ENCODE measurements at places on chromosomes 12 and 14.

DNA sequence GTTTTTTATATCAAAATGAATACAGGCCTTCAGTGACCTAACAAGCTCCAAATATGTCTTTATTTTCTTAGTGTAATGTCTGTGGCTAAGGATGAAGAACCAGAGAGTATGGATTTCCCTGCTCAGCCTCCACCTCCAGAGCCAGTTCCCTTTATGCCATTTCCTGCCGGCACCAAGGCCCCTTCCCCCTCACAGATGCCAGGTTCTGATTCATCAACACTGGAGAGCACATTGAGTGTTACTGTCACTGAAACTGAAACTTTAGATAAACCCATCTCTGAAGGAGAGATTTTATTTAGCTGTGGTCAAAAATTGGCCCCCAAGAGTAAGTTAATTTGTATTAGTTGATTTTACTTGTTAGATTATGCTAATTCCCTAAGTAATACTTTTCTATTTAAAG is 61.0 kb downstream of the KIAA0586 start:
- peak; percentile 44 for DNase-seq

GRCh38 chr12:3805077-3805476 is 52.2 kb upstream of the CRACR2A start:
- DNase-seq: no peak

DNA sequence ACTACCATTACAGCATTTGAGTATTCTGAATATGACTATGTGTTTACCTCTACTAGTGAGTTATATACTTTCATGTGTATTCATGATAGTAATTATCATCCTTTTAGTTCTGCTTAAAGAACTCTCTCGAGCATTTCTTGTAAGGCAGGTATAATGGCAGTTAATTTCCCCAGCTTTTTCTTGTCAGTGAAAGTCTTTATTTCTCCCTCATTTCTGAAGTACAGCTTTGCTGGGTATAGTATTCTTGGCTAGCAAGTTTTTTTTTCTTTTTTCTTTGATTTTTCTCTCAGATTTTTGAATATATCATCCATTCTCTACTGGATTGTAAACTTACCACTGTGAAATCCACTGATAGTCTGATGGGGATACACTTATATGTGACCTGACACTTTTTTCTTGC is 165.9 kb upstream of the ARHGAP5 start:
- no peak for DNase-seq

DNA sequence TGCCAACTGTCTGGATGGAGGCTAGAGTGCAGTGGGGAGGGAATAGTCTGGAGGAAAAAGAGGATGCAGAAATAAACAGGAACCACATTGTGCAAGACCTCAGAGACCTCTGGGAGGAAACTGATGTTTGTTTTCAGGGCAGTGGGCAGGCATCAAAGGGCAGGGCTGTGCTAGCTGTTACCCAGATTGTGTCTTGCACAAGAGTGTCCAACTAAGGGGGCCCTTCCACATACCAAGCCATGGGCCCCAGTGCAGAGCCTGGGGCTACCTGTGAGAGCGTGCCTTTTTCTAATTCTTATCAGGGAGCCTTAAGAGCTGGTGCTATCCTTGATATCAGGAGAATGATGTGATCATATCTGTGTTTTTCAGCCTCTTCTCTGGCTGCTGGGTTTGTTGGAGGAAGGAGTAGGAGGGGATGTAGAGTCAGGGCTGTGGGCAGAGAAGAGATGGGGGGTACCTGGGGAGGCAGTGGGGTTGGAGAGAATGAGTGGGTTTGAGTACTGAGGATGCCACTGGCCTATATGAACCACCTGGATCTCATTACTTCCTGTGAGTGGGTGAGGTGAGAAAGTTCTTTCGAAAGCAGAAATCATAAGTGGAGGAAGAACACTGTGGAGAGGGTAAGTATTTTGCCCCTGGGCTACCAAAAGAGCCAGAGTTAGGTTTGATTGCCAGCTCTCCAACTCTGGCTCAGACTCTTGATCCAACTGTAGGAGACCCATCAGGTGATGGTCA is 259.2 kb upstream of the CRY1 start:
- DNase-seq: peak; percentile 23

- no peak for DNase-seq
Observed at GRCh38 chr12:53871367-53871766, 67.3 kb upstream of the HOXC13 start.

GRCh38 chr12:127268213-127268612 is 998.8 kb upstream of the TMEM132C start:
- no peak for DNase-seq

- DNase-seq: peak; percentile 66
Observed at GRCh38 chr12:98002887-98003493, 512.4 kb upstream of the TMPO start.

- DNase-seq: no peak
Observed at GRCh38 chr12:133129368-133130037, 571 bp downstream of the ZNF891 start.

DNA sequence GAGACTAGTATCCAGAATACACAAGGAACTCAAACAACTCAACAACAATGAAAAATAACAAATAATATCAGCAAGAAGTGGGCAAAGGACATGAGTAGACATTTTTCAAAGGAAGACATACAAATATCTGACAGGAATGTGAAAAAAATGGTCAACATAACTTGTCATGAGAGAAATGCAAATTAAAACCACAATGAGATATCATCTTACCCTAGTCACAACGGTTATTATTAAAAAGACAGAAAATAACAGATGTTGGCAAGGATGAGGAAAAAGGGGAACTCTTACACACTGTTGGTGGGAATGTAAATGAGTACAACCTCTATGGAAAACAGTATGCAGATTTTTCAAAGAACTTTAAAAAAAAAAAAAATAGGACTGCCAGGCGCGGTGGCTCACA is 20.4 kb downstream of the VWF start:
- DNase-seq: peak; percentile 70

DNA sequence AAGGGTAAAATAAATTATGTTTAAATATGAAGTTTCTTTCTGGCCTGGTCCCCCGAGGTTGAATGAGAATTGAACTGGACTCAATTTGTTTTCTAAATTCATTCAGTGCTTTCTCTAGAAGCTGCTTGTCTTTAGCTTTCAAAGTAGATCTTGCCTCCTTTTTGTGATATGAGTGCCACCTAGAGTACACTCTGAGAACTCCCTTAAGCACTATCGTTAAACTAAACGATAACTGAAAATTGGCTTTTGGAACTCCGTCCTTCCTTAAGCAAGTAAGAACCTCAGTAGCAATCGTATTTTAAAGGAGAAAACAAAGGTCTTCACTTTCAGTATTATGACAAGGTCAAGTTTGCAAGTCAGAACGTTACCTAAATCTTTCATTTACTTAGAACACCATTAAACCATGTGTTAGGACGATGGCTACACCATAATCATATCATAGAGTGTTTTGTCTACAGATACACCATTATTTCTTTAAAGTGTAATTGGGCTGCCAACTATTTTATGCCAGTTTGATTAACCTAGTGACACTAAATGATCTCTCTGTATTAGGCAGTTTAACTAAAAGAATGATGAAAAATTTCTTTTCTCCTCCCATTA is 364.8 kb downstream of the SNAPC1 start:
- peak; percentile 69 for DNase-seq

- no peak for DNase-seq
Observed at GRCh38 chr14:56131865-56132833, 13.9 kb downstream of the PELI2 start.

GRCh38 chr12:130011611-130012385 is 108.0 kb upstream of the TMEM132D start:
- DNase-seq: no peak

DNA sequence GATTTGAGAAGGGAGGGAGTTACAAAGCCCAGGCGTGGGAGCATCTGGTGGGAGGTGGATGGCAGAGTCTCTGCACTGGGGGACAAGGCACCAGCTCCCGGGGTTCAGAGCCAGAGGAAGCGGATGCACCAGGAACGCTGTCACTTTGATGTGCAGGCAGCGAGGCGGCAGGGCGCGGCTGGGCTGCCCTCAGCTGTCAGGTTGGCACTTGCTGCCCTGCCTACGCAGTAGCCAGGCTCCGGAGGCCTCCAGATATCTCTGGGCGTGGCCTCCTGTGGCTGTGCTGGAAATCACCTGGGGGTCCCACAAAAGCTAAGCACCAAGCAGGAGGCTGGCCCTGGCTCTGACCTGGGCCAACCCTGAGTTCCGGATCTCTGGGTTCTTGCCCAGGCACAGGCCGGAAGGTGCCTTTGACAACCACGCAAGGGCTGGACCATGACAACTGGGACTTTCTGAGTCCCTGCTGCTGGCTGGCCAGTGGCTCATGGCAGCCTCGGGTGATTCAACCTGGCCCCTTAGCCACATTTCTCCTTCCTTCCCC is 62.1 kb upstream of the MAP1LC3B2 start:
- no peak for DNase-seq

- no peak for DNase-seq
Observed at GRCh38 chr14:80055226-80055625, 156.1 kb downstream of the DIO2 start.

GRCh38 chr12:42691991-42692557 is 102.5 kb upstream of the PRICKLE1 start:
- DNase-seq: no peak

GRCh38 chr14:21248338-21248737 is 20.9 kb downstream of the HNRNPC start:
- DNase-seq: no peak

- peak; percentile 38 for DNase-seq
Observed at GRCh38 chr14:55438066-55438683, 2.2 kb downstream of the TBPL2 start.

DNA sequence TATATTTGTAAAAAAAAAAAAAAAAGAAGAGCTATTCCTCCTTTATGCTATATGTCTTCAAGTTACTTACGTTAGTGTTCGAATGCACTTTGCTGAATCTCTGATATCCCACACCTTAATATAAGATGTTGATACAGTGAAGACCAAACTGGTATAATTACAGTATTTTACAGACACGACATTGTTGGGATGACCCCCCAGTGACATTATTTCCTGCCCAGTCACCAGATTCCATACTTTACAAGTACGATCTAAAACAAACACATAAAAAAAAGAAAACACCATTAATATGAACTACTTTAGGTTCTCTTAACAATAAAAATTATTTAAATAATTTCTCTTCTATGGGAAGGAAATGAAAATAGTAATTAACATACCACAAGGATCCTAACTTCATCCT is 133.4 kb downstream of the KIF21A start:
- no peak for DNase-seq

- DNase-seq: no peak
Observed at GRCh38 chr14:54686871-54687749, 120.2 kb downstream of the SAMD4A start.

- no peak for DNase-seq
Observed at GRCh38 chr12:131357185-131357747, 353.6 kb upstream of the SFSWAP start.

GRCh38 chr12:84874825-84875139 is 37.8 kb downstream of the SLC6A15 start:
- DNase-seq: no peak

- DNase-seq: peak; percentile 40
Observed at GRCh38 chr12:61870658-61871484, 389.3 kb upstream of the USP15 start.

DNA sequence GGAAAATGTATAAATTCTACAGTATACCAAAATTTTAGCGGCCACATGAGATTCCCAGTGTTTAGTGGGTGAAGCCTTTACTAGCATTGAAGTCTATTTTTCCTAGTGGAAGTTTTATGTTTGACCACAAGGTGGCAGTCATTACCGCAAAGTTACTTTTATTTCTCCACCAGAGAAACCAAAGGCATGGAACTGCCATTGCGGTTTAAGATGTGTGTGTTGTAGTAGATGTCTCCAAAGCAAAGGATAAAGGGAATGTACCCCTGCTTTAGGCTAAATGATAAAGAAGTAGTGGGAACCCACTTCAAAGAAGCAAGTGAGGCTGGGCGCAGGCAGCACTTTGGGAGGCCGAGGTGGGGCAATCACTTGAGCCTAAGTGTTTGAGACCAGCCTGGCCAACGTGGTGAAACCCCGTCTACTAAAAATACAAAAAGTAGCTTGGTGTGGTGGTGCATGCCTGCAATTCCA is 140.5 kb downstream of the PRKCH start:
- peak; percentile 86 for DNase-seq
